Activated CD4-positive, CD25-positive, alpha-beta regulatory T cell (primary cell): ENCODE measurements at places on chromosomes 3 and 15.
A peak's percentile ranks its signal among the peaks of the same experiment; 100 is the strongest.

- DNase-seq, result peak; percentile 20
Observed at GRCh38 chr15:44719293-44719999, 8.1 kb downstream of the B2M start.

- no peak for DNase-seq
Observed at GRCh38 chr15:48112242-48112641, 8.5 kb upstream of the SLC24A5 start.

GRCh38 chr3:11776346-11776745 is 70.3 kb downstream of the TAMM41 start:
- no peak for DNase-seq

- no peak for DNase-seq
Observed at GRCh38 chr3:74614107-74614967, at the start of gene CNTN3. Gene CNTN3 (minus strand): TSS chr3:74614659. CDS start chr3:74521112, 93,547 bp downstream.

- DNase-seq, result no peak
Observed at GRCh38 chr15:86754846-86755245, 675.2 kb downstream of the AGBL1 start.

DNA sequence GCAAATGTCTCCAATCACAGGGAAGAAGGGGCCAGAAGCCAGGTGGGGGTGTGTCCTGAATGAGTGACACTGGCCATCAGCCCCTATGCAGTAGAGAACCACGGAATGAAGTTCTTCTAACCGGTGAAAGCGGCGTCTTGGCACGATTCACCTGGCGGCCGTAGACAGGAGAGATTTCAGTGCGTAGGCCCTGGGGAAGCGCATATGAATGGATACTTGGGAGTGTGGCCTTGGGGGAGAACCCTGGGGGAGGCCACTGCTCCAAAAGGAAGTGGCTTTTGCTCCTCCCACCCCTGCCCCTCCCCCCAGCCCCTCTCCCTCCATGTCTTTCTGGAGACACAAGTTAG is 43.6 kb downstream of the RBPMS2 start:
- no peak for DNase-seq

GRCh38 chr15:98442379-98442833 is 205.9 kb upstream of the IGF1R start:
- DNase-seq, result no peak

DNA sequence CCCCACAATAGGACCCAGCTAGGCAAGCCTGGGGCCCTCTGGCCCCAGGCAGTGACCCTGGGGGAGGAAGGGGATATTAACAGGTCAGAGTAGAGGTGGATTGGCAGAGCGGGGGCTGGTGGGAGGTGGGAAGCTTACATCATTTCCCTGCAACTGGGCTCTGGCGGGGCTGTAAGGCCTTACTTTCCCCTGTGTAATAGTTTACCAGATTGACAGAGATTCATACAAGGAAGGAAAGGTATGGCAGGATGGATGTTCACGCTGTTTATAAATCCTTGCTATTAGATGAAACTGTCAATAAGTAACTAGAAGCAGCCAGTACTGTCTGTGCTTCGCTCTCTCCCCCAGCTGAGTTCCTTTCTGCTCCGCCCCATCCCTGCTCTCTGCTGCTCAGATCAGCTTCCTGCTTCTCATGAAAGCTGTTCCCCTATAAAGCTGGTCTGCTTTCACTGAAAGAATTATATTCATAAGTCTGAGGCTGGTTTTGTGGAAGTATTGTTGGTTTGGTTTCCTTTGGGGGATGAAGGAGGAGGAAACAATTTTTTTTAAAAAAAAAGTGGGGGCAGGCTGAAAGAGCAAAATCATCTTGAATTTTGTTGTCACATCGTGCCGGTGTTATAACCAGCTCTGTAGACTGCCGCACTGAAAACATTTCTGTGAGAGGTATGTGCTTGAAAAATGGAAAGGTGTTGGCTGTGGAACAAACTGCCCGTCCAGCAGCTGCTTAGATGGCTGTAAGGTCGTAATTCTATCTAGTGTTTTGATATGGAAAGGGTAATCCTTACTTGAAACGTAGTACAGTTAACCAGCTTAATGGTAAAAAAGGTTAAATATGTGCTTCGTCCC is 76.4 kb downstream of the BBX start:
- DNase-seq, result no peak

GRCh38 chr15:23420806-23421575 is 26.1 kb downstream of the GOLGA6L2 start:
- no peak for DNase-seq

GRCh38 chr15:98930576-98930975 is 77.0 kb downstream of the PGPEP1L start:
- no peak for DNase-seq

- DNase-seq, result no peak
Observed at GRCh38 chr3:112445839-112446238, 53.4 kb downstream of the BTLA start.
